Chondrocyte (in vitro differentiated cells): ENCODE measurements at places on chromosomes 5 and 9. TPM values are rescaled to one million over a fixed set of nuclear protein-coding genes. Genes with fewer than 3 reads are reported as not detected.

GRCh38 chr5:1545805-1546355 is 22.1 kb upstream of the LPCAT1 start:
- H3K27me3 ChIP-seq = peaks cover 46% of the 10 kb centered on the region
- no peak for DNase-seq
- H3K27ac ChIP-seq = no peak overlapping the region
- no peaks in the 10 kb centered on the region for H3K36me3 ChIP-seq
- peaks cover 7% of the 10 kb centered on the region for H3K4me1 ChIP-seq

GRCh38 chr5:161311965-161312364 is 234.6 kb downstream of the GABRB2 start:
- H3K36me3 ChIP-seq = no peaks in the 10 kb centered on the region
- H3K27me3 ChIP-seq = peaks cover 3% of the 10 kb centered on the region
- no peaks in the 10 kb centered on the region for H3K4me1 ChIP-seq
- DNase-seq = no peak
- no peak overlapping the region for H3K27ac ChIP-seq
- no peak overlapping the region for H3K4me3 ChIP-seq

- H3K4me3 ChIP-seq = no peak overlapping the region
- peaks cover 65% of the 10 kb centered on the region for H3K27me3 ChIP-seq
- no peak for DNase-seq
- H3K36me3 ChIP-seq = peaks cover 1% of the 10 kb centered on the region
- no peak overlapping the region for H3K27ac ChIP-seq
- H3K4me1 ChIP-seq = no peaks in the 10 kb centered on the region
Observed at GRCh38 chr5:133384120-133384855, 228.1 kb downstream of the FSTL4 start.

DNA sequence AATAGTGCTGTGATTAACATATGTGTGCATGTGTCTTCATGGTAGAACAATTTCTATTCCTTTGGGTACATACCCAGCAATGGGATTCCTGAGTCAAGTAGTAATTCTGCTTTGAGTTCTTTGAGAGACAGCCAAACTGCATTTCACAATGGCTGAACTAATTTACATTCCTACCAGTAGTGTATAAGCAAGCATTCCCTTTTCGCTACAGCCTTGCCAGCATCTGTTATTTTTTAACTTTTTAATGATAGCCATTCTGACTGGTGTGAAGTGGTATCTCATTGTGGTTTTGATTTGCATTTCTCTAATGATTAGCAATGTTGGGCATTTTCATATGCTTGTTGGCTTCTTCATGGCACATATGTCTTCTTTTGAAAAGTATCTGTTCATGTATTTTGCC is 308.5 kb downstream of the ARRDC3 start:
- no peaks in the 10 kb centered on the region for H3K36me3 ChIP-seq
- peaks cover 38% of the 10 kb centered on the region for H3K4me1 ChIP-seq
- no peak for DNase-seq
- no peak overlapping the region for H3K4me3 ChIP-seq
- H3K27me3 ChIP-seq = no peaks in the 10 kb centered on the region
- no peak overlapping the region for H3K27ac ChIP-seq

DNA sequence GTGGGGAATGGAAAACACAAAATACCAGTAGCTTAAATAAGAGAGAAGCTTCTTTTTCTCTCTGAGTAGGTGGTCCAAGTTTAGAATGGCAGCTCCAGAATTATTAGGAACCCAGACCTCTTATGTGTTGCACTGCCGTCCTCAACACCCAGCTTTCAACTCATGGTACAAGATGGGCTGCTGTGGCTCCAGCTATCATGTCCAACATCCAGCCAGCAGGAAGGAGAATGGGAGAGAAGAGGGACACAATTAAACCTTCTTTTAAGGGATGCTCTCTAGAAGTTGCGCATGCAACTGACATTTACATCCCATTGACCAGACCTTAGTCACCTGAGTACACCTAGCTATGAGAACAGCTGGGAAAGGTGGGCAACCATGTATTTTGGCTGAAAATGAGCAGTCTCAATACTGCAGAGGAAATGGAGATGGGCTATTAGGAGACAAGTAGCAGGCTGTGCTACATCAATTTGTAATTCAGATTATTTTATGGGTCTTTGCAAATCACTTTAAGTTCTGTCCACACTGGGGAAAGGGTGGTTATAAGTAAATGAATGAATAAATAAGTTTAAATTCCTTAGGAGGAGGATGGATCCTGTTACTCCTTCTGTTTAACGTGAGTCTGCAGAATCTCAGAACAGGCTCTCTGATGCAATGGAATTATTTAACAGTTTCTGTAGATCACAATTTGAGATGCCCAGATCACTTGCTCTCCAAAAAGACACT is 76.1 kb downstream of the SLC28A3 start:
- H3K4me3 ChIP-seq = no peak overlapping the region
- peaks cover 5% of the 10 kb centered on the region for H3K4me1 ChIP-seq
- DNase-seq = no peak
- peaks cover 2% of the 10 kb centered on the region for H3K27me3 ChIP-seq
- no peak overlapping the region for H3K27ac ChIP-seq
- no peaks in the 10 kb centered on the region for H3K36me3 ChIP-seq

DNA sequence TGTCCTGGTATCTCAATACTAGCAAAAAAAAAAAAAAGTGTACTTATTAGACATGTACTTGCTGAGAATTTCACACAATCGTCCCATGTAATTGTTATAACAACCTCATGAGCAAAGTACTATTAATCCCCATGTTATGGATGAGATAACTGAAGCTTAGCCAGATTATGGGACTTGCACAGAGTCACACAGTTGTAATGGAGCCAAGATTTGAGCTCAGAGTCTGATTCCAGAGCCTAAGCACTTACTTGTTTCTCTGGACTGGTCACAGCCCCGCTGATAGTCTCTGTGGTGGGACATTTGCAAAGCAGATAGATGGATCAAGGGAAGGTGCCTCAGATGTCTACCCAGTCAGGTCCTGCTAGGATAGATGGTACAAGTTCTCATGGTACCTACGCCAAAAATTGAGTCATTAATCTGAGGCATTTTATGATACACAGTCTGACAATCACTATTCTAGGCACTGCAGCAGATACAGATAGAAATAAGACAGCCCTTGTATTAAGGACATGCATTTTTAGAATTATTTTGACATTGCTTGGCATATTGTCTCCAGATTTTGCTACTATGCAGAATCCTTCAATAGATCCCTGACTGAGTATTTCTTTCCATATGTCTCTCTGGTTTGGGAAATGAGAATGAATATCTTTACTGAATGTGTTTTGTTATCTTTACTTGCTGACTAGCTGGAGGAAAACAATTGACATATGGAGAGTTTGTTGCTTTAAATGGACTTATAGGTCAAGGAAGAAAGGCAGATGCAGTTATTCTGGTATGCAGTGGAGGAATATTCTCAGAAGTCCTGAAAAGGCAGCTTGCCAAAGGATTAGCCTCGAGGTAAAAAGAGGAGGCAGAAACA is 149.5 kb downstream of the ADAMTSL1 start:
- no peak overlapping the region for H3K27ac ChIP-seq
- H3K27me3 ChIP-seq = no peaks in the 10 kb centered on the region
- no peaks in the 10 kb centered on the region for H3K36me3 ChIP-seq
- no peak overlapping the region for H3K4me3 ChIP-seq
- DNase-seq = no peak

- peaks cover 60% of the 10 kb centered on the region for H3K4me1 ChIP-seq
- no peaks in the 10 kb centered on the region for H3K27me3 ChIP-seq
- no peak for DNase-seq
- peak overlapping the region; percentile 83 for H3K27ac ChIP-seq
- no peak overlapping the region for H3K4me3 ChIP-seq
- H3K36me3 ChIP-seq = peaks cover 15% of the 10 kb centered on the region
Observed at GRCh38 chr5:10756549-10756948, 4.5 kb downstream of the DAP start.

GRCh38 chr5:2168601-2169429 is 286.1 kb upstream of the IRX4 start:
- H3K4me3 ChIP-seq = no peak overlapping the region
- H3K27me3 ChIP-seq = peaks cover 43% of the 10 kb centered on the region
- no peak for DNase-seq
- no peak overlapping the region for H3K27ac ChIP-seq

FOXB2 gene
- total RNA-seq = not detected in 3 replicates

GRCh38 chr9:106019039-106019680 is 324.8 kb downstream of the TMEM38B start:
- no peak overlapping the region for H3K4me3 ChIP-seq
- no peak overlapping the region for H3K27ac ChIP-seq
- H3K4me1 ChIP-seq = no peaks in the 10 kb centered on the region
- no peaks in the 10 kb centered on the region for H3K36me3 ChIP-seq

- H3K27me3 ChIP-seq = peaks cover 17% of the 10 kb centered on the region
- no peak overlapping the region for H3K4me3 ChIP-seq
- no peaks in the 10 kb centered on the region for H3K4me1 ChIP-seq
- no peak overlapping the region for H3K27ac ChIP-seq
- no peaks in the 10 kb centered on the region for H3K36me3 ChIP-seq
- DNase-seq = no peak
Observed at GRCh38 chr5:39191216-39191615, 28.1 kb downstream of the FYB1 start.

GRCh38 chr5:95718203-95718602 is 12.9 kb upstream of the RHOBTB3 start:
- no peak overlapping the region for H3K27ac ChIP-seq
- DNase-seq = no peak
- no peak overlapping the region for H3K4me3 ChIP-seq
- peaks cover 4% of the 10 kb centered on the region for H3K36me3 ChIP-seq
- H3K27me3 ChIP-seq = no peaks in the 10 kb centered on the region

DNA sequence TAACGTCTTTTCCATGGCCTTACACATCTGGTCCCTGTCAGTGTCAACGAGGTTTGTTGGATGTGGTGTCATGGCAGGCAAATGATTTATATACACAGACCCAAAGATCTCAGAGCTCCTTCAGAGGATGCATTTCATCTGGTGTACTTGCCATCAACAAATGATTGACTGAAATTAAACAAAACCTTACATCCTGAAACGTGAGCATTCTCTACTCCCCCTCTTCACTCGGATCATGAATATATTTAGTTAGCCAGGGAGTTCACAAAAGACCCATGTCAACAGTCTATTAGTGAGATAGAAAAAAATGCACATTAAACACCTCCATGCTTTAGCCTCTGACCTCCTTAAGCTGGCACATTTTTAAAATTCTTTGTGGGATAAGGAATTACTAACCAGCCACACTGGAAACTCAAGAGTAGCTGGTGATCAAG is 215.6 kb downstream of the EFNA5 start:
- peak overlapping the region; percentile 28 for H3K27ac ChIP-seq
- H3K4me3 ChIP-seq = no peak overlapping the region
- DNase-seq = no peak
- no peaks in the 10 kb centered on the region for H3K36me3 ChIP-seq
- H3K27me3 ChIP-seq = no peaks in the 10 kb centered on the region
- peaks cover 28% of the 10 kb centered on the region for H3K4me1 ChIP-seq

TICAM2 gene
- 3.2 to 4.7 TPM (median 4.0 TPM) in 3 replicates for total RNA-seq

- peaks cover 42% of the 10 kb centered on the region for H3K4me1 ChIP-seq
- no peak overlapping the region for H3K4me3 ChIP-seq
- H3K27me3 ChIP-seq = no peaks in the 10 kb centered on the region
- peak overlapping the region; percentile 95 for H3K27ac ChIP-seq
- no peak for DNase-seq
Observed at GRCh38 chr5:143176048-143176447, 227.4 kb downstream of the NR3C1 start.

- H3K36me3 ChIP-seq = no peaks in the 10 kb centered on the region
- peak overlapping the region; percentile 93 for H3K27ac ChIP-seq
- no peak for DNase-seq
- H3K4me1 ChIP-seq = peaks cover 92% of the 10 kb centered on the region
Observed at GRCh38 chr5:150513375-150514309, 5.7 kb downstream of the NDST1 start.

DNA sequence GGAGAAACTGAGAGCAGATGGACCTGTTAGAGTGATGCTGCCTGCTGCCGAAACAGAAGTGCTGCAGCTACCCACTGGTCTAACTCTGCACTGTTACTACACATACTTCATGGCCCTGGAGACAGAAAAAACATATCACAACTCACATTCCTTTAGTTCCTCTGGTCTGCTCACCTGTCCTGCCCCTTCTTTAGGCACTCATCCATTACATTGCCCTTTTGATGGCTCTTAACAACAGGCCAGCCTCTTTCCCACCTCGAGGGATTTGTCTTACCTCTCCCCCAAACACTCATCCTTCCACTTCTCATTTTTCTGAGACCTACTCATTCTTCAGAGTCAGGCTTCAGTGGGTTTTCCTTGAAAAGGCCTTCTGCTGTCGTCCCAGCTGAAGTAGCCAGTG is 49.2 kb downstream of the KCTD16 start:
- H3K4me3 ChIP-seq = no peak overlapping the region
- DNase-seq = no peak
- no peaks in the 10 kb centered on the region for H3K36me3 ChIP-seq
- H3K27ac ChIP-seq = no peak overlapping the region

GRCh38 chr5:170782438-170782837 is 1.1 kb upstream of the GABRP start:
- no peaks in the 10 kb centered on the region for H3K36me3 ChIP-seq
- H3K4me3 ChIP-seq = no peak overlapping the region
- H3K4me1 ChIP-seq = no peaks in the 10 kb centered on the region

DNA sequence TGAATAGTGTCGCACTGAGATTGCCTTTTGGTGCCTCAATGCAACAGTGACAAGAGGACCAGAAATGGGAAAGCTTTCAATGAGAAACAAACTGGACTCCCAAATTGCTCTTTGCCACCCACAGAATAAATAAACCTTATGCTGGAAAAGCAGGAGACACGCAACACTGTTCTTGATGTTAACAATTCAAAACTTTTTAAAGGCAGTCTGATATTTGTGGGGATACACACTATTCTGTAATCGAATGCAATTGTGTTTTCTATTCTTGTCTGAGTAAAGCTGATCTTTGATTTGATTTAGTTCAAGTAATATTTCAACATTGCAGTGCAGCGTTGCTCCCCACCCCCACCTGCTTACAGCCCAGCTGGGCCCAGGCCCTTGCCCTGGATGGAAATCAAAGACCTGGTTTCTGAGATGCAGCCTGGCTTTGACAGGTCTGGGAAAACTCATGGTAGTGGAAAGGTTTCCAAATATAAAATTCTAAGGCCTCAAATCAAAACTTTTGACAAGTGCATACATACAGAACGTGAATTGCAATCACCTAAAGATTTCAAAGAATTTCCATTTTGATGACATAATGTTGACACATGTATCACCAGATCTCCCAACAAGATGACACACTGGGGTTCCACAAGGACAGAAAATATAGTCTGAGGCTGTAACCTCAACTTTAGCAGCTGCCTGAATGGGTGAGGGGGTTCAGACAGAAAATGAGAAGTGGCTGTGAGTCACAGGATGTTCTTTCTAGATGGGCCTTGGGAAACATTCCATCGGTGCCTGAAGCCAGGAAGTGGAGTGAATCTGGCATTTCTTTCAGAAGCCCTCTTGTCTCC is 55.1 kb downstream of the ABCA1 start:
- H3K27me3 ChIP-seq = no peaks in the 10 kb centered on the region
- H3K27ac ChIP-seq = peak overlapping the region; percentile 95
- DNase-seq = no peak
- H3K36me3 ChIP-seq = peaks cover 5% of the 10 kb centered on the region

DNA sequence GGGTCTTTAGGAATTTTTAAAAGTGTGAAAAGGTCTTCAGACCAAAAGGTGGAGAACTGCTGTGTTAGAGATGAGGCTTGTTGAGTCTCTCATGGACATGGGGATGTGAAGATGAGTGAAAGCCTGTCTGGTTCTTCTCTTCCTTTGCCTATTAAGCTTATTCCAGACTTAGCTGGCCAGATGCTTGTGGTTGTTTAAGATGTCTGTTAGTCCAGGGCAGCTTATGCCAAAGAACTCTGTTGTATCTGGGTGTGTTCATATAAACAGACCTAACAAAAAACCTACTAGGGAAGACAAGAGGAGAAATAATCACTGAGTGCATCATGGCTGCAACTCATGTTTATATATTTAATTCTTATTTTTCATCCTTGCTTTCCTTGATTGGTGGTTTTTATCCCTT is 57.5 kb upstream of the NCS1 start:
- no peak for DNase-seq
- no peaks in the 10 kb centered on the region for H3K27me3 ChIP-seq
- no peak overlapping the region for H3K4me3 ChIP-seq
- no peak overlapping the region for H3K27ac ChIP-seq
- H3K36me3 ChIP-seq = peaks cover 7% of the 10 kb centered on the region
